ENCODE measurements at places on chromosomes 4 and X.

DNA sequence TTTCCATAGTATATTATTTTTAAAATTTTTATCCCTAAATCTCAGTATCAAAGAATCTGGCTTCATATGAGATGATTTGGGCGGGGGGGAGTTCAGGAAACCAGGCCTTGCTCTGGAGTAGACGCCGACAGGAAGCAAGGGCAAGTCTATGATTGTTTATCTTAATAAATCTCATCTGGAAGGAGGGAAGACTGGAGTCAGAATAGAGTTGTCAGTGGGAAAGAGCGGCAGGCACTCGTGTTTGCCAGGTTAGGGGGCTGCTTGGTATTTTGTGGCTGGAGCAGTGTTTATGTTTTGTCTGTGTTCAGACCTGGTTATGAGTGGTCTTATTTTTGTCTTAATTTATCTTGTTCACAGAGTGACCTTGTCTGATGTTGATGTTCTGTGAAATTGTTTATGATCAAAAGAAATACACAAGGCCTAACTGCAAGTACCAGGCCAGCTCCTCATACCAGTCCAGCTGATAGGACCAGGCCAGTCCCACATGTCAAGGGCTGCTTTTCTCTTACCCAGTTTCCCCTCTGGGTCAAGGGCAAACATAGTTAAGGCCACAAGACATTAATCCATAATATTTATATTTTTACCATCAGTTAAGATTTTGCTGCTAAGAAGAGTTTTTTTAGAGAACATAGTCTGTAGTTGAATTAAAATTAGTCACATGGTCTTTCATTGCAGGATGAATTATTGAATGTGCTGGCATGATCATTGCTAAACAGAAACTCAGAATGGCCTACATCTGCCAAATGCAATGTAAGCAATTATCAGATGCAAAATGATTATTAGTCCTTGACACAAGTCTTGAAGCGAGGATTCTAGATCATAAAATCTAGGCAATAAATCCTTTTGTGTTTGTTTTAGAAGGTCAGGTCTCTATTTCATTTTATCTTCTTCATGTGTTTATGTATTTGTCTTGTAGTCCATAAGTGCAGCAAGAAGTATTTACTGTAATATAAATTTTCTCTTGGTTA is 176.5 kb downstream of the GASK1B start:
- DNase-seq, result no peak

GRCh38 chr4:155705664-155706063 is 39.0 kb downstream of the GUCY1A1 start:
- DNase-seq, result no peak

DNA sequence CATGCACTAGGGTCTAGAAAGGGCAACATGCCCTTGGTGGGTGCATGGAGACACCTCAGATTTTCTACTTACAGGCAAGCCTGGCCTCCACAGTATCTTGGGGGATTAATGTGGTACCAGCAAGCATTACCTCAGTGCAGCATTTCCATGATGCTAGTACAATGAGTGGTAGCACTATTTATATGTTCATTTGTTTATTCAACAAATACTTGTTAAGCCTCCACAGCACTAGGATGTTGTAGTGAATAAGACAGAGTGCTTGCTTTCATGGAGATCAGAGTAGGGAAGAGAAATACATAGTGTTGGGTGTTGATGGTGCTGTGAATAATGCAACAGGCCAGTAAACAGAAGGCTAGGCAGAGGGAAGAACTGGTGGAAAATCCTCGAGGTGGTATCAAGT is 133.4 kb downstream of the KLHL8 start:
- no peak for DNase-seq

DNA sequence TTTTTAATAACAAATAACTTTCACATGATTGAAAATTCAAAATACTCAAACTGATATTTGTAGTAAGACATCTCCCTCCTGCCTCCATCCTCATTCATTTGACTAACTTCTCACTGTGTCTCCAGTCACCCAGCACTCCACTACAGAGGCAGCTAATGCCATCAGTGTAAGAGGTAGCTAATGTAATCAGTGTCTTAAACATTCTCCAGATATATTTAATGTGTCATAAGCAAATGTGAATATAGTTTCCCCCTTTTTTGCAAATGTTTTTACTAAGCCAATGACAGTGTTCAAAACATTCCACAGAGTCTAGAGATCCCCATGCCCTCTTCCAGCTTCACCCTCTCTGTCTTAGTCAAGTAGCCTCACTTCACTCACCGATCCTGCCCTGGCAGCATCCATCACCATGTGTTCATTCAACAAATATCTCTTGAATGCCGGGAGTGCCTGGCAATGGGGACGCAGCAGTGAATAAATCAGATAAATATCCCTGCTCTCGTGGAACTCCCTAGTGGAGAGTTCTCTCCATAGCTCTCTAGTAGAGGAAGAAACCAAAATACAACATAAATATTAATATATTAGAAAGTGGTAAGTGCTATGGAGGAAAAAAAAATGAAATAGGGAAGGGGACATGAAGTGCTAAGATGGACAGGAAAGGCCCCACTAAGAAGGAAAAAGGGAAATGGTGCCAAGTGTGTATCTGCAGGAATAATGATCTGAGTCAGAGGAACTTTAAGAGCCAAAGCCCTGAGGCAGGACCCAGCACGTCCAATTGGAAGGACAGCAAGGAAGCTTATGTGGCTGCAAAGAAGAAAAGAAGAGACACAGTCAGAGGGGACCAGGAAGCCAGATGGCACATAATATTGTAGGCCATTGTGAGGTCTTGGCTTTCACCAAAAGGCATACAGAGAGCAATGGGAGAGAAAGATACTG is 18.7 kb downstream of the SCFD2 start:
- peak; percentile 27 for DNase-seq

GRCh38 chr4:156825074-156825473 is 146.5 kb downstream of the PDGFC start:
- DNase-seq, result no peak

DNA sequence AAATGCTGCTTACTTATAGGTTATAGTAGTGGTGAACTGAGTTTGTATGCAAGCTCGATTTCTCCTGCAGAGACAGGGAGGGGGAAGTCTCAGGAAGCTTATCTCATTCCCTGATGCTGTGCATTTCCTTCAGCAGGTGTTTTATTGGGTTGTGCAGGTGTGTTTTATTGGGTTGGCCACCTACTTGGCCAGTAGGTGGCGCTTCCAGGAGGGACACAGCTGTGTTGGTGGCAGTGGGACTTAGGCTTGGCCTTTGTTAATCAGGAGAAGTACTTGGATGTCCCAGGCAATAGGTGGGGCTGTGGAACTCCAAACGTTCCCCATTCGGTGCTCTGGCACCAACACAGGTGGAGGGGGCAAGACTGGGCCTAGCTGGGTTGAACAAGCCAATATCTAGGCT is 196.0 kb upstream of the DCAF8L1 start:
- DNase-seq, result no peak

DNA sequence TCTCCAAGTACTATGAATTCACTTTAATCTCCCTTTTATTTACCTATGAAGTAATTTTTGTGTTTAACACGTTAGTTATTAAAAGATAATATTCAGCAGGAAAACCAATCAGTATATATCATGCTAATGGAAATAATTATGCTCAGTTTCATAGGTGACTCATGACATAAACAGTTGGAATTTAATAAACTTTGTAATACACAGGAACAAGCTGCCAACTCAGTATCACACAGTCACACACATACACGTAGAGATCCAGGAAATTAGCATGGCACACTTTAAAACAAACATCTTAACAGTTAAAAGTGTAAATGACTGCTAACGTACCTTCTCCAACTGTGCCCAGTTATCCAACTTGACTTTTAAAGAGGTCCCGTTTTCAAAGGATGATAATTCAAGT is 2.3 kb downstream of the SPATA4 start:
- DNase-seq, result no peak

GRCh38 chrX:82087699-82088098 is 885.8 kb downstream of the SH3BGRL start:
- no peak for DNase-seq

GRCh38 chr4:10074767-10075105 is 41.9 kb downstream of the WDR1 start:
- DNase-seq, result no peak

DNA sequence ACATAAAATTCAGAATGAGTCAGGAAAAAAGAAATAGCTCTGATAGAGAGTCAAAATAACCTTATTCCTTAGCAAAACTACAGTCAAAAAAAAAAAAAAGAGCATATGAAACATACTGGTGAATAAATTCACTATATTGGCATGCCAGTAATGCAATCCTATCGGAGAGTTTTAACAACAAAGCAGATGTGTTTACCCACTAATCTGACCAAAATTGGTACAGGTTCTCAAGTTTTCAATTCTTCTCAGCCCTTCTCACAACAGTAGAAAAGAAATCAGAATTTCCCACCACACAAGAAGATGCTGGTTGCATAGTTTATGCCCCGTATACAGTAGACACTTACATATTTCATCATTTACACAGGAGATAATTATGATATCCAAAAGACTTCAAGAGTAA is 59.4 kb downstream of the LCORL start:
- DNase-seq, result no peak

GRCh38 chr4:8331575-8331955 is 62.0 kb downstream of the HTRA3 start:
- no peak for DNase-seq

GRCh38 chrX:143240658-143241057 is 214.9 kb downstream of the SPANXN4 start:
- DNase-seq, result no peak

DNA sequence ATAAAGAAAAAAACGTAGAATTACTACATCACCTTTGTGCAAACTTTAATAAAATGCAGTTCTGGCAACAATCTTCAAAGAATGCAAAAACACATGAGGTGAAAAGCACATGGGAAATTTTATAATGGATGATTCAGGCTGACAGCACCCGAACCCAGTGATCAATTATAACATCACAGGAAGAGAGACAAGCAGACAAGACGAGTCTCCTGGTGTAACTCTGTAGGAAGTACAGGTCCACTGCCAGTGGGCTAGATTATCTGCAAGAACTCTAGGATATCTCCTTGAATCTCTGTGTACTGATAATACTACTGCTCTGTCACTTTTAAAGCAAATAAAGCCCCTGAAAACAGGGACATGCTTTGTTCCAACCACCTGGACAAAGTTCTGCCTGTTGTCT is 58.9 kb upstream of the NXF3 start:
- DNase-seq, result peak; percentile 1

DNA sequence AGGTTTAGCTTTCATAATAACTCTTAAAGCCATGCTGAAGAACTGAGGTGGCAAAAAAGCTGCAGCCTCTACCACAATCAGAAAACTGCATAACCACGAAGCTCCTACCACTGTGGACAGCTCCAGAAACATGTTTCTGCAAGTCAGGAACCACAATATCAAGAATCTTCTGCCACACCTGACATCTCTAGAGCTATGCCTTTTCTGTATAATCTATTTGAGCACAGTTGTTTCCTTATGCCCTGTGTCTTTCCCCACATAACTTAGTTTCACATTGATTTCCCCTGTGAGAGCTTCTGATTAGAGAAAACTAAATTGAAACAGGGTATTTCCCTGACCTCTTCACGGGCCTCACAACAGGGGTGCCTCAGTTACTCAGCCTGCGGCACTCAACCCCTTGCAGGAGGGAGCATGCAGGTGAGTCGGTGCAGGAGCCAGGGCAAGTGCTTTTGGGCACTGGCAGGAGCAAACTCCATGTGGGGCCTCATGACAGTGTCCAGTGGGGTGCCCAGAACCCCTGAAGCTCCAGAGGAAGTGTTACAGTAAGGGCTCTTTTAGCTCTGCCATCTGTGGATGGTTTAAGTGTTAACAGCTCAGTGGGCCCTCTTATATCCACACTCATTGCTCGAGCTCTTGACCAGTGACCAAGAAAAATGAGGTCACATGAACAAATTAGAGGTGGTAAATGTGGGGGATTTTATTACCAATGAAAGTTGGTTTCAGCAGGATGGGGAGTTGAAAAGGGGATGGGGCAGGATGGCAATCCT is 132.8 kb upstream of the BMP3 start:
- DNase-seq, result no peak

- DNase-seq, result no peak
Measured at GRCh38 chr4:93814722-93815121, 13.8 kb upstream of the ATOH1 start.

GRCh38 chr4:184215709-184216328 is 1.9 kb downstream of the ENPP6 start:
- DNase-seq, result no peak

DNA sequence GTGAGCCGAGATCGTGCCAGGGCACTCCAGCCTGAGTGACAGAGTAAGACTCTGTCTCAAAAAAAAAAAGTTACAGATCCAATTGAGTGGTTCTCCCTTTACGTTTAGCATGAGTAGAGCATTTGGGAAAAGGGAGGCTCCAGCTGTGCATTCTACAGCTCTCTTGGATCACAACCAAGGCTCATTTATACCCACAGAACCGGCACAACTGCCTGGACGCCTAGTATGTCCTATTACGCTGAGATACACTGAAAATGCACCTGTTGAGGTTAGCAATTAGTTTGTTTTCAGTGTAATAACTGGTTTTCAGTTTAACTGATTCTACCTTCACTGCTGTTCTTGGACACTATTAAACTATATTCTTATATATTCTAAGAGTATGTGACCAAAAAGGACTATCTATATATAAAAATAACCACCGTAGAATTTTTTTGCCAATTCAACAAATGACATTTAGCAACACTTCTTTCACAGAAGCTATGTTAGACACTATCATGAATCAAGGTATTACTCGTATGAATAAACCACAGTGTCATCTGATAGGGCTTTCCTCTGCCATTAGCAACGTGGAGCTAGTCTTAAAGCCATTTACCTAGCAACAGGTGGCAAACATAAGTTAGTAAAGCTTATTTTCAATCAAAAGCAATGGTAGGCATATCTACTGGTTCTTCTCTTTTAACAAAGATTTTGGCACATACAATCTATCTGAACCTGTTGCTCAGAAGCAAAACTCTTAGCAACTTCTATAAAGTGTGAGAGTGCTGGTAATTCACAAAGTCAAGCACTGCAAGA is 3.6 kb downstream of the OTUD4 start:
- no peak for DNase-seq

GRCh38 chr4:7650606-7651385 is 216.1 kb upstream of the PSAPL1 start:
- no peak for DNase-seq

DNA sequence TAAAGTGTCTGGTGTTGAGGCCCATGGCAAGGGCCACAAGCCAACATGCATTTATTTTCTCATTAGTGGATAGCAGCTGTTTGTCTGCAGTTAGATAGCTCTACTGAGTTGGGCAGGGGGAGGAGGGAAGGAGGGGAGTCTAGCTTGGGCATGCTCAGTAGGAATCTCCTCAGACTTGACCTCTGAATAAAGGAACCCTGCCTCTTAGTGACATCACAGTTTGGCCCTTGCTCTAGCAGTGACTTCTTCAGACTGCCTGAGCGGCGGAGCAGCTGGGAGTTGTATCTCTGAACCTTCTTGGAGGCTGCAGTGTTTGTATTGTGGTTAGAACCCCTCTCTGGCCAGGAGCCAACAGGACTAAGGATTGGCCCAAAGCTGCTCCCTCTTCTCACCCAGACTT is 57.4 kb downstream of the BCORL1 start:
- no peak for DNase-seq

DNA sequence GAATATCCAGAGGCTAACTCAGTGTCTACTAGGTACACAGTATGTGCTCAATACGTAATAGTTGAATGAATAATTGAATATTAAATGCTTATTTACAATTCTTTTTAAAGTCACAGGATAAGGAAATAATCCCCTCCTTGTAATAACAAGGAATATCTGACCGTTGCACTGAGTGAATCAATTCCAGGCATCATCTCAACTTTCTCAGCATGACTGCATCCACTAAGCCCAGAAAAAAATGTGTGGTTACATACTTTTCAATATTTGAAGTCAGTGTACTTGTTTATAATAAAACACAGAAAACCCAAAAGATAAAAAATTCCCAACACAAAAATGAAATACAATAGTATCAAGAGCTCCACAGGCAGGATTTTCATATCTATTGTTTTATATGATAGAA is 105.4 kb downstream of the TMEM144 start:
- no peak for DNase-seq

Data from cerebellum (tissue), 4 donors.